ENCODE measurements at places on chromosomes 11 and 22.

DNA sequence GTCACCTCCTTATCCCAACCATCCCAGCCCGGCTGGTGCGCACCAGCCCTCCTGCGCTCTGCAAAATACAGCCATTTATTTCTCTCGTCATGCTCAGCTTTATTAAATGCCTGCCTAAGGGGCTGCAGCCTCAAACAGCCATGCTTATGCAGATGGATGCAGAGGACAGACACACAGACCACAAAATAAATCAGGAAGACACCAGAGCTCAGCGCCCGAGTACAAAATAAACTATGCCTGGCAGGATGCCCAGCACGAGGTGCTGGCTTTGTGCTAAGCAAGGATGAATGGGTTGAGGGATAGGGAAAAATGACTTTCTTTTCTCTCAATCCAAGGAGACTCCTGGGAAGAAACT is 70.5 kb downstream of the RPUSD4 start:
- DNase-seq = peak; percentile 55

DNA sequence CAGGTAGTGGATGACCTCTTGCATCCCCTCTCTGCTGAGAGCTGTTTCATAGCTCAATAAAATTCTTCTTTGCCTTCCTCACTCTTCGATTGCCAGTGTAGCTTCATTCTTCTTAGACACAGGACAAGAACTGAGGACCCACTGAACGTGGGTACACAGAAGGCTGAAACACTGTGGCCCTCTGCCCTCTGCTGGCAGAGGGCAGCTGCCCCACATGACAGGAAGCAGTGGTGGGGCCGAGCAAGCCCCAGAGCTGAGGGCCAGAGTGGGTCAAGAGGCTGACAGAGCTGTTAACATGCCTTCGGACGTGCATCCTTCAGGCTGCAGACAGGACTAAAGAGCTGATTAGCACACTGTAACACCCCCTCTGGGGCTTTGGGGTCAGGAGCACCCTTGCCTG is 15.6 kb downstream of the SMC1B start:
- DNase-seq = no peak

DNA sequence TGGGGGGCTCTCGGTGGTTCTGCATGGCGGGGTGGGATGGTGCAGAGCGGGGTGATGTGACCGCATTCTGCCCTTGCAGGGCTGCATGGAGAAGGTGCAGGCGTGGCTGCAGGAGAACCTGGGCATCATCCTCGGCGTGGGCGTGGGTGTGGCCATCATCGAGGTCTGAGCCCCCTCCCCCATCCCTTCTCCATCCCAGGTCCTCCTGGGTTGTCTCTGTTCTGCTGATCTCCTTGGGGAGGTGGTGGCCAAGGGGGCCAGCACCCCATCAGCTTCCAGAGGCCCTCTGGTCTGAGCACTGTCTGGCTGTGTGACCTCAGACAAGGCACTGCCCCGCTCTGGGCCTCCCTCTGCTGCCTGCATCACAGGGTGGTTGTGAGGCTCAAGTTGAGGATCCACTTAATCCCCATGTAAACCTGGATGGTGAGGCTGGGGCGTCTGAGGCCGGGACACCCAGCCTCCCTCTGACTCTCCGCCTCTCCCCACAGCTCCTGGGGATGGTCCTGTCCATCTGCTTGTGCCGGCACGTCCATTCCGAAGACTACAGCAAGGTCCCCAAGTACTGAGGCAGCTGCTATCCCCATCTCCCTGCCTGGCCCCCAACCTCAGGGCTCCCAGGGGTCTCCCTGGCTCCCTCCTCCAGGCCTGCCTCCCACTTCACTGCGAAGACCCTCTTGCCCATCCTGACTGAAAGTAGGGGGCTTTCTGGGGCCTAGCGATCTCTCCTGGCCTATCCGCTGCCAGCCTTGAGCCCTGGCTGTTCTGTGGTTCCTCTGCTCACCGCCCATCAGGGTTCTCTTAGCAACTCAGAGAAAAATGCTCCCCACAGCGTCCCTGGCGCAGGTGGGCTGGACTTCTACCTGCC is 53.3 kb downstream of the CD82 start:
- no peak for DNase-seq

DNA sequence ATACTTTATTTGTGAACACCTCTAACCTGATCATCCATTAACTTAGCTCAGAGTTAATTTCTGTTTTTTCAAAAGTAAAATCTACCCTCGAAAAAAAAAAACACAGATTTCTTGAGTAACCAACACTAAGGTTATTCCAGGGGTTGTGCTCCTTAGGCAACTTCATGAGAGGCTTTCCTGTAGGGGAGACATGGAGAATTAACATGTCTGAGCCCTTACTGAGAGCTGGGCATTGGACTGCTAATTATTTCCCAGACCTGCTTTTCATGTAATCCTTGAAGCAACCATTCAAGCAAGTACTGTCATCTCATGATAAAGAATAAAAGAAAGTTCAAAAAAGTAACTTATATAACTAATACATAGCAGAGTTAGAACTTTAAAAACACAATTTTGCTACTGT is 13.5 kb upstream of the UPB1 start:
- no peak for DNase-seq

DNA sequence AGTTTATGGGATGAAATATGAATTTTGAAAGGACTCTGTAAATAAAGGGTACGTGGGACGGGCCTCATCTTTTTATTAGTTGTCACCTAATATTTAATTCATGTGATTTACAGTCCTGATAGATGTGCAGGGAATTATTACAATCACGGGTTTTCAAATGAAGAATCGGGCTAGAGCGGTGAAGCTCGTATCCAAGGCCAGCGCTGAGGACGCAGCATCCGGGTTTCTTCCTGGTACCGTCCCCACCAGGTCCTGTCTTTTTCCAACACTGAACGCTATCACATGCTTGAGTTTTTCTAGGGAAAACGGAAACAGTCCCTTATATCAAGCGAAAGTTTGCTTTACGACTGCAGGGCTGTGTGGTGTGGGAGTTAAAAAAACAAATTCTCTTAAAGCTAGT is 787 bp downstream of the SMDT1 start:
- no peak for DNase-seq

DNA sequence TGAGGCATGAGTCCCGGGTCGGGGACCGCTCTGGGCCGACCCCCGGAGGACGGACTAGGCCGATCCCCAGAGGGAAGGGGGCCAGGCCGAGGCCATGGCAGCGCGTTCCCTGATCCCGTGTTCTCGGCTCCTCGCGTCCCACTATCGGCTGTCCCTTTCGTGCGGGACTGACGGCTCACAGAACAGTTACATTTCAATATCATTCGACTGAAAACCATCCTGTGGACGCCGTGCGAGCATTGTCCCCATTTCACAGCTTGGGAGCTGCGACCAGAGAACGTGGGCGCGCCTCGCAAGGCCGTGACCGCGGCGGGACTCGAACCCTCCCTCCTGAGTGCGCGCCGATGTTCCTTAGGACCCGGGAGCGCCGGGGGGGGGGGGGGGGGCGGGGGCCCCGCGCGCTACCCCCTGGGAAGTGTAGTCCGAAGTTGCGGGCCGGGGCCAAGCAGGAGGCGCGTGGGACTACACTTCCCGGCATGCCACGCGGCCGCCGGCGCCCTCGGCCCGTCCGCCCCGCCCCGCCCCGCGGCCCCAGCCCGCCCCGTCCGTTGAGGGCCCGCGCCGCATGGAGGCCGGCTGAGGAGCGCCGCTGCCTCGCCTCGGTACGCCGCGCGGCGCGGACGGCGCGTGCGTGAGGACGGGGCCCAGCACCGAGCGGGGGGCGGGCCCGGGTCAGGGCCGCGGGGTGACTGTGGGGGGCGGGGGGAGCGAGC is at the start of gene TRABD:
TRABD (plus strand) TSS at position 539 of the 713 bp plus-strand sequence. CDS start 7,148 bp downstream, outside the sequence.
- DNase-seq = peak; percentile 34

GRCh38 chr11:1401656-1402221 is 12.0 kb downstream of the BRSK2 start:
- peak; percentile 48 for DNase-seq

DNA sequence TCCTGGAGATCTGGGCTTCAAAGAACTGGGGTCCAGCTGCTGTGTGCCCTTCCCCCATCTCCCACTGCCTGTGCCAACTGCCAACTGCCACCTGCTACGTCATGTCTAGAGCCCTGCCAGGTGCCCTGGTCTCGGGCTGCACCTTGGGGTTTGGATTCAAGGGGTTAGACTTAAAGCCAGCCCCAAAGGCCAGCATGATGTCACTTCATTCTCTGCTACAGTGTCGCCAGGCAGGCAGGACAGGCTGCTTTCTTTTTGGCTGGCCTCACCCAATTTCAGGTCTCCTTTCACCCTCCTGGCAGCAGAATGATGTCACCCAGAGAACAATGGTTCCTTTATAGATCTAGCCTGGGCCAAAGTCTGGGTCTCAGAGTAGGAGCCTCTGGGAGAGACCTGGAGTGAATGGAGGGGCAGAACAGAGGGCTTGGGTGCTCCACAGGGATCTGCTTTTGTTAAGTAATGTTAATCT is 79.5 kb upstream of the CRYBB3 start:
- no peak for DNase-seq

DNA sequence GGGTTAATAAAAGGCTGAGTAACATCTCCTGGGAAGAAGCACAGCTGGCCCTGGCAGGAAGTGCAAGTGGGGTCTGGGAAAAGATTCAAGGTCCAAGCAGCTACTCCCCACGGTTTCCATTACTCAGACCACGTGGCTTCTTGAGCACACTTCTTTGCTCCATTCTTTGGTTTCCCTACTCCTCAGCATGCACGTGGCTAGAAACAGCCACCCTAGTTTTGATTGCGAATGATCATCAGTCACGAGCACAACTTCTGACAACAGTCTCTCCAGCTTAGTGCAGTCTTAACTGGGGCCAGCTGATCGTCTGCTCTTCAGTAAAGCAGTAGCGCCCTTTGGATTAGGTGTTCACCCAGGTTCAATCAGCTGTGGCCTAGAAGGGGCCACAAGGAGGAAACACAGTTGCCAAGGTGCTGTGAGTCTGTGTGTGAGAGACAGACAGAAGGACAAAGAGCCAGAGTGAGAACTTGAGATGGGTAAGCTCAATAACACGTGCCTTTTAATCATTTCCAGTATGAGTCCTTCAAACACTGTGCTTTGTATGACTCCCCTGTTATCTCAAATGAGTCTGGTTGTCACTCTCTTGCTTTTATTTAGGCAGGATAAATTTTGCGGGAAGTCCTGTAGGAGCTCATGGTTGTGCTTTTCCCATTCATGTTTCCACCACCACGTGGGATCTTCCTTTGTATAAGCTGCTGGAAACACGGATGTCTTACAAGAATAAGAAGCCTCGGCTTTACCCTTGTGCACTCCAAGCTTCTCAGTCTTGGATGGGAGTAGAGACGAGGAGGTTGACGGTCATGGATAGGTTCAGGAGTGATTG is 901 bp upstream of the PARVA start:
- DNase-seq = no peak

- no peak for DNase-seq
These were observed 70.5 kb upstream of the TCF20 start for GRCh38 chr22:42340829-42341383.

- no peak for DNase-seq
These were observed 60.3 kb downstream of the CECR2 start for GRCh38 chr22:17429516-17429915.

DNA sequence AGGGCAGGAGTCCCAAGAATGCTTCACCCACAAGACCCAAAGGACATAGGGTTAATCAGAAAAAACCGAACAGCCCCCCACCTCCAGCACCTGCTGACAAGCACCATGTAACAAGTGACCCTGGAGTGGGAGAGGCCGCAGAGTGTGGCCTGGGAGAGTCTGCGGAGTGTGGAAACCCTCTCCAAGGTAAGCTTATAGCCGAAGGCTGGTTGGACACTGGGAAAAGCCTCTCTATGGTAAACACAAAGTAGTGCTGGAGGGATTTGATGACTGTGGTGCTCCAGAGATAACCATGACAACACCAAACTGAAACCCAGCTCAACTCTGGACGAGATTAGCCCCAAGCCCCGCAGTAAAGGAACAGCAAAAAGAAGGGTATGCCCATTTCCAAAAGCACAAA is 19.2 kb downstream of the ASCL2 start:
- DNase-seq = no peak

- no peak for DNase-seq
These were observed 44.5 kb upstream of the TEAD1 start for GRCh38 chr11:12629601-12630313.

GRCh38 chr11:8287297-8287696 is 23.6 kb upstream of the LMO1 start:
- DNase-seq = no peak

GRCh38 chr11:96014217-96014616 is 90.3 kb upstream of the MTMR2 start:
- DNase-seq = no peak

GRCh38 chr11:102387043-102387781 is 40.2 kb downstream of the BIRC2 start:
- DNase-seq = no peak

GRCh38 chr11:4375431-4376140 is 7.4 kb upstream of the OR52B4 start:
- DNase-seq = no peak

GRCh38 chr11:45568049-45568448 is 97.4 kb downstream of the CHST1 start:
- no peak for DNase-seq

DNA sequence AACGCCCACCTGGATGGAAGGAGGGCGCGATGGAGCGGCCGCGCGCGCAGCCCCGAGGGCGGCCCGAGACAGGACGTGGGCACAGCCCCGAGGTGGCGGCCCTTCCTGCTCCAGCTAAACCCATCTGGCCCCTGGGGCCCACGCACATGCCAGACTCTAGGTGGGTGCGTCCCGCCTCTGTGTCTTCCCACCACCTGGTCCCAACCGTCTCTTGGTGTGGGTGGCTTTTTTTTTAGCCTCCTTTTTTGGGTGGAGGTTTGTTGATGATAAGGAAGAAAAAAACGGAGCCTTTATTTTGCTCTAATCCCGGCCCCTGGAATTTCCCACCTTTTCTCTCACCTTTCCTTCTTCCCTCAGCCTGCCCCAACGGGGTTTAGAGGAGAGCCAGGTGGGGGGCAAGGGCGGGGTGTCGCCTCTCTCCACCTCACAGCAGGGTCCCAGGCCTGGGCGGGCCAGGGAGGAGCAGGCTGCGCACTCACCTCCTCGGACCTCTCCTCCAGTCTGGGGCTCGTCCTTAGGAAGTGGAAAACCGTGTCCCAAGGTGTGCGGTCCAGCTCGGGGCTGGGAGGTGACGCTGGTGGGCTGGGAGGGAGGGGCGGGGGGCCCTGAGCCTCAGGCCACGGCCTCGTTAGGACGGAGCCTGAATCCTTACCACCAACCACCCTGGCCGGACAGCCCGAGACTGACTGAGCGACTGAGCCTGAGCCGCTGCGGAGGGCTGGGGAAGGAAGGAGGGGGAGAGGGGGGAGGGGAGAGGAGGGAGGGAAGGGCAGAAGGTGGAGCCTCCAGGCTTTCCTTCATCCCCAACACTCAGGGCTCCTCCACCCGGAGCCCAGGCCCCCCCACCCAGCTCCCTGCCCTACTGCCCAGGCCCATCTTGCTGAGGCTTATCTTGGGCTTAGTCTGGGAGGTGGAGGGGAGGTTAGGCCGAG is at the start of gene SOX10:
SOX10 (minus strand) TSS at position 696 of the 932 bp plus-strand sequence. CDS start 771 bp downstream, outside the sequence.
- DNase-seq = no peak
